ENCODE measurements at places on chromosomes 4 and X.

- no peak for DNase-seq
Measured at GRCh38 chr4:187333151-187333550, 609.5 kb upstream of the FAT1 start.

- no peak for DNase-seq
Measured at GRCh38 chr4:156295676-156296195, 342.1 kb upstream of the CTSO start.

DNA sequence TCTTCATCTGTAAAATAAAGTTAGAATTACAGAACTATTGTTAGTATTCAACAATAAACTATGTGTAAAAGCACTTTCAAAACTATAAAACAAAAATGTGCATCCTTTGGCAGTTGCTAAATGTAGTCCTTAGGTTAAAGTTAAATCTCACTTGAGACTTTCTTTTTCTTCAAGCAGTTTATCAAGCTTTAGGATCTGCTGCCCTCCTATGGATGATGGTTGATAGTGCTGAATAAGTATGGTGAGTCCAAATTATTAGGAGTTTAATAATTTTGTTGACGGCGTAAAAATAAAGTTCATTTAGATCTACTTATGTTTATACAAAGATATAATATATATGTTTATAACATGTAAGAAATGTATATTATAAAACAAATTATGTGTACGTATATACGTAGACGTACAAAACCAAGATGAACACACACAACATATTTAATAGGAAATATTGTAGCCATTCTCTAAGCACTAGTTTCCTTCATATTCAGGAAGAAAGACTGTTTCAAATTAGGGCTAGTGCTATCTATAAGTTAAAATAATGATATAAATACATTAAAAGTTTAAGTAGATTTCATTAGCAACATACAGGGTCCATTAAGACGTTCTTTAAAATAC lies 22.3 kb downstream of the UGT2A2 start:
- DNase-seq, result no peak

DNA sequence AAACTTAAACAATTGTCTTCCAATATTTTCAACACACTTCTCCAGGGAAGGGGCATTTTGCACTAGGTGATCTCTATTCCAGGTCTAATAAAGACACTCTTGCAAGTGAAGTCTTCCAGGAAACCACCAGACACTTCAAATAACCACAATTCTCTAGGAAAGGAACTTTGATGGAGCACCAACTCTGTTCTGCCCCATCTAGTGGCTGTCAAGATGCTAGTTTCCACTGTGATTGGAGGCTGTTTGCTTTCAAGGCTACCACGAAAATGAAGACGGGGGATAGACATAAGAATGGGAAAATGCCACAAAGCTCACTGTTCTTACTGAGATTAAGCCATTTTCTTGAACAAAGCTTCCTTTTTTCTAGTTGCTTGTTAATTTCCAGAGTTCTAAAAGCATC lies 100.6 kb upstream of the F9 start:
- peak; percentile 6 for DNase-seq

DNA sequence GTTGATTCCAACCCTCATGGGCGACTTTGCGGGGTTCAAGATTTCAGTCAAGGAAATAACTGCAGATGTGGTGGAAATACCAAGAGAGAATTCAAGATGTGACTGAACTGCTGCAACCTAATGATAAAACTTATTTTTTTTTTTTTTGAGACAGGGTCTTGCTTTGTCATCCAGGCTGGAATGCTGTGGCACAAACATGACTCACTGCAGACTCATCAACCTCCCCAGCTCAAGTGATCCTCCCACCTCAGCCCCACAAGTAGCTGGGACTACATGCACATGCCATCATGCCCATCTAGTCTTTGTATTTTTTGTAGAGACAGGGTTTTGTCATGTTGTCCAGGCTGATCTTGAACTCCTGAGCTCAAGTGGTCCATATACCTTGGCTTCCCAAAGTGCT lies 19.5 kb upstream of the WDFY3 start:
- DNase-seq, result no peak

DNA sequence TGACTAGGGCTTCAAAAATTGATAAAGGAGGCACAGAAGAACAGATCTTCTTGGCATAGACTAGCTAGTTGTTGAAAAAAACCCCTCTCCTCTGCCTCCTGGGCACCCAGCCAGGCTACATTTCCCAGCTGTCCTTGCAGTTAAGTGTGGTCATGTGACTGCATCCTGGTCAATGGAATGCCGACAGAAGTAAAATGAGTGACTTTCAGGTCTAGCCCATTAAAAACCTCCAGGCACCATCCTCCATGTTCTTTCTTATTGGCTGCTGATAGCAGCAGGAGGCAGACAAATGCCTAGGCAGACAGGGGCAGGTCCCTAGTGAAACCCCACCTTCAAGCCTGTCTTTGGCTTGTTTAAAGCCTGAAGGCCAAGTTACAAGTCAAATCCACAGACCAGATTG lies 35.3 kb downstream of the ATXN3L start:
- DNase-seq, result no peak

GRCh38 chr4:36422607-36423006 lies 141.2 kb downstream of the DTHD1 start:
- no peak for DNase-seq

DNA sequence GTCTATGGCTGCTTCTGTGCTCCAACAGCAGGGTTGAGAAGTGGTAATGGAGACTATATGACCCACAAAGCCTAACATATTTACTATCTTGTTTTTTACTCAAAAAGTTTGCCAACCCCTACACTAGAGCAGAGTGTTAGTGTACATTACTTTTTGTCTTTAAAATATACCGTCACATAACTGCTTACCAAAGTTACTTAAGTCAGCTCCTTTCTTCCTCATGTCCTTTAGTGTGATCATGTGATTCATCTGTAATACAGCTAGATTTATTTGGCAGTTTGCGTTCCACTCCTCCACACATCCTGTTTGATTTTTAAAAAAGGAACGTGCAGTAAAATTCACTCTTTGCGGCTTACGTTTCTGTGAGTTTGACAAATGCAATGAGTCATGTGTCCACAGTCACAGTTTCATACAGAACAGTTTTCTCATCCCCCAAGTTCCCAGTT lies 162.4 kb upstream of the GPRIN3 start:
- peak; percentile 97 for DNase-seq

DNA sequence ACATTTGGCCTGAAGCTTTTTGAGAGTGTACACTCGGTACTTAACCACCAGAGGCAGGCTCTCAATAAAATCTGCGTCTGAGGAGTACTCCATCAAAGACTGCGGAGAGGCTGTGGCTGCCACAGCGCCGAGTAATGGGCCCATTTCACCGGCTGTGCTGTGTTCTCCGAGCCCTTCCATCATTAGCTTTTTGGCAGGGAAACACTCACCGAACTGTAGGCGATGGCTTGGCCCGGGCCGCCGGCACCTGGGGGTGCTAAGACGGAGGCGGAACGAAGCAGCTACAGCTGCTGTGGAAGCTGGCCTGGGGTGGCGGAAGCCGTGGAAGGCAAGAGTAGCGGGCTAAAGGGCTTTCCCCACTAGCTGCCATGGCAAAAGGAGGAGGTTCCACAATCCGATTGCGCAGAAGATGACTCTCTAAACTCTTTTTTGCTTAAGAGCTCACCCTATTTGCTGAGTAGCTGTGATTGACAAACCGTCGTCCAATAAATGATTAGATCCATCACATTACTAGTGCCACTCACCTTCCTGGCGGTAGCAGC lies 48.5 kb upstream of the PABPC1L2A start:
- DNase-seq, result no peak

DNA sequence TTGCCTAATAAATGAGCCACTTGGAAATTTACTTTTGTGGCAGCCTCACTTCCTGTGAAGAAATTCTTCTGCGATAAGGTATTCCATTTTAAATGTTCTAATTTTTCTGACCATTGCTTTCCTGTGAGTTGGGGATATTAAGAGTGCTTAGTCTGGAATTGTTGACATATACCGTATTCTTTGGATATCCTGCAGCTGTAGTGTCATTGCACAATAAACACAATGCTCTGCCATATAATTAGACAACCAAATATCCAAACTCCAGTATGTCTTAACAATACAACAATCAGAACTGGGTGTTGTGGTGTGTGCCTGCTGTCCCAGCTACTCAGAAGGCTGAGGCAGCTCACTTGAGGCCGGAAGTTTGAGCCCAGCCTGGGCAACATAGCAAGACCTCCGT lies 99.4 kb downstream of the LUZP4 start:
- no peak for DNase-seq

- no peak for DNase-seq
Measured at GRCh38 chr4:183897193-183897592, 7.9 kb upstream of the STOX2 start.

DNA sequence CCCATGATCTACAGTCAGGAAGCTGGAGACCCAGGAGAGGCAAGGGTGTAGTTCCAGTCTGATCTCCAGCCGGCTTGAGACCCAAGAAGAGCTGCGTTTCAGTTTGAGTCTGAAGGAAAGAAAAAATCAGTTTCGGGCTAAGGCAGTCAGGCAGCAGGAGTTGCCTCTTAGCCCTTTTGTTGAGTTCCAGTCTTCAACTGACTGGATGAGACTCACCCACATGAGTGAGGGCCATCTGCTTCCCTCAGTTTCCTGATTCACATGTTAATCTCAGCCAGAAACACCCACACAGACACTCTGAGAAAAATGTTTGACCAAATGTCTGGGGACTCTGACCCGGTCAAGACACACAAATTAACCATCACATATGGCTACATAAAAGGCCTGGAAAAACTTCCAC lies 73.6 kb upstream of the ELOVL6 start:
- no peak for DNase-seq

DNA sequence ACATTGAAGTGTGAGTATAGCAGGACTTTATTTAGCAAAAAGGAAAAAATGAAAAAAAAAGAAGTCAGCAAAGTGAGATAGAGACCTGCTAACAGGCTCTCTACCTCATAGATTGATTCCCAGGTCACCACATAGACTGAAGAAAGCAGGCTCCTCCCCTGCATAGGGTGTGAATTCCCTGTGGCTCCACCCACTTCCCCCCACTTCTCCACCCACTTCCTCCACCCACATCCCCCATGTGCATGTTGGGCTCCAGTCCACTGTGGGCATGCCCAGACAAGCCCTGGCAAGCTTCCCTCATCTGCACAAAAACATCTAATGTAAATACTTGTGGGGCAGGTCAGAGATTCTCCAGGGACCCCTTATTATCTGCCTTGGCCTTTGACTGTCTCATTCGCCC lies 97.8 kb downstream of the TMEM47 start:
- DNase-seq, result no peak

DNA sequence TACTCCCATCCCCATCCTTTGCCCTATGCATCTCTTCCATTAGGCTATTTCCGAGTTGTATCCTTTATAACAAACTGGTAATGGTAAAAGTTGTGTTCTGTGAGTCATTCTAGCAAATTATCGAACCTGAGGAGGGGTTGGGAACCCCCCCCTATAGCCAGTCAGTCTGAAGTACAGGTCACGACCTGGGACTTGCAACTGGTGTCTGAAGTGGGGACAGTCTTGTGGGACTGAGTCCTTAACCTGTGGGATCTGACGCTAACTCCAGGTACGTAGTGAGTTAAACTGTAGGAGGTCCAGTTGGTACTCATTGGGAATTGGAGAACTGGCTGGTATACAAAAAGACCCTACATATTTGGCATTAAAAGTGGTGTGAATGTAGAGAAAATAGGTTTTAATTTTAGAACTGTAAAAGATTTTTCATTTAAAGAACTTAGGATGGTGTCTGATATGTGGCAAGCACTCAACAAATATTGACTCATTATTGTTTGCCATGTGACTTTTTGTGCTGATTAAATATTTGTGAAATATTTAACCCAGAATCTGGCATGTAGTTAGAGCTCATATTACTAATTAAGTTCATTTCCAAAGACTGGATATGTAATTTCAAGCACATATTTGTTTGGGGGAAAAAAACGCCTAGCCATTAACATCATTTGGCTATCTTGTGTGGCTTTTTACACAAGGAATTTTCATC lies 50.7 kb downstream of the CHST7 start:
- no peak for DNase-seq

DNA sequence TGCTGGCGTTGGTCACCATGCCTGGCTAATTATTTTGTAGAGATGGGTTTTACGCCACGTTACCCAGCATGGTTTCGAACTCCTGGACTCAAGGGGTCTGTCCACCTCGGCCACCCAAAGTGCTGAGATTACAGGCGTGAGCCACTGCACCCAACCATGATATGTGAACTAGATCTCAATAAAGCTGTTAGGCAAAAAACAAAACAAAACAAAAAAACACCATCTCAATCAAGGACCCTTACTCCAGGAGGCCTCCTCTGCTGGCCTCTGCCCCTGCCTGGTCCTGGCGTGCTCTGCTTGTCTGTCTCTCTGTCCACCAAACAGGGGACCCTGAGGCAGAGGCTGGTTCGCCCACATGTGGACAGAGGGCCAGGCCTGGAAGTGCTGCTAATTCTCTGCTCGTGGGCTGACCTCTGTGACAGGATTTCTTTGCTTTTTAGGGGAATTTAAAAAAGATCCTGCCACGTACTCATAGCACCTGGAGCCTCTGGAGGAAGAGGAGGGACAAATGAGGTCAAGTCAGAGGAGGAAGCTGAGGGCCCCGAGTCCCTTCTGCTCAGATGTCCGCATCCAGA lies 32.7 kb upstream of the WFS1 start:
- DNase-seq, result no peak

- DNase-seq, result no peak
Measured at GRCh38 chr4:187387739-187388138, 607.8 kb upstream of the ZFP42 start.

- no peak for DNase-seq
Measured at GRCh38 chrX:40304115-40304514, 206.4 kb upstream of the BCOR start.

- no peak for DNase-seq
Measured at GRCh38 chr4:184024637-184025036, 119.5 kb downstream of the STOX2 start.

GRCh38 chr4:95358421-95358820 lies 190.4 kb downstream of the UNC5C start:
- no peak for DNase-seq

DNA sequence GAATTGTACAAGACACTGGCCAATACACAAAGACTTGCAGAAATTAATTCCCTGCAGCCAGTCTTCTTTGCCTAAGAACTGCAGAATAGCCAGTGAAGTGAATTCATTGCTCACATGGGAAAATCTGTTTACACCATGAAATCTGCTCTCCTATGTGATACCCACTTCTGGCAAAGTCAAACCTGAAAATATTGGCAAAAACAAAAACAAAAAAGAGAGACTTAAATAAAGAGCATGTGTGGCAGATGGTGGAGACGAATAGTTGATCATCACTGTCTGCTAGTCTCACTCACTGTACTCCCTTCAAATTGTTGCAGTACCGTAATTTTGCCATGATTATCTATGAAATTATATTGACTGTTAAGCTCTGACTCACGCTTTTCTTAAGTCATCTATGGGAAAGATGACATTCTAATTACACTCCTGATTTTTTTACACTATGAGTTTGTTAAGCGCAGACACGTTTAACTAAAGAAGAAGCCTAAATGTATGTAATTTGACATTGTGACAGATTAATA lies 406.8 kb downstream of the PCDH7 start:
- no peak for DNase-seq

- DNase-seq, result no peak
Measured at GRCh38 chr4:123553733-123554637, 157.4 kb downstream of the SPRY1 start.

GRCh38 chr4:140426610-140427105 lies 790 bp downstream of the CLGN start:
- DNase-seq, result peak; percentile 77

GRCh38 chr4:35464964-35465528 lies 779.3 kb downstream of the ARAP2 start:
- no peak for DNase-seq
